ENCODE measurements at places on chromosomes 6 and 20.

GRCh38 chr20:6664574-6664973 is 102.9 kb upstream of the BMP2 start:
- DNase-seq, result no peak

GRCh38 chr6:32589596-32590449 is at the start of gene HLA-DRB1:
HLA-DRB1 (minus strand) TSS chr6:32589848; CDS start chr6:32589742, 106 bp downstream.
- DNase-seq, result peak; percentile 77

DNA sequence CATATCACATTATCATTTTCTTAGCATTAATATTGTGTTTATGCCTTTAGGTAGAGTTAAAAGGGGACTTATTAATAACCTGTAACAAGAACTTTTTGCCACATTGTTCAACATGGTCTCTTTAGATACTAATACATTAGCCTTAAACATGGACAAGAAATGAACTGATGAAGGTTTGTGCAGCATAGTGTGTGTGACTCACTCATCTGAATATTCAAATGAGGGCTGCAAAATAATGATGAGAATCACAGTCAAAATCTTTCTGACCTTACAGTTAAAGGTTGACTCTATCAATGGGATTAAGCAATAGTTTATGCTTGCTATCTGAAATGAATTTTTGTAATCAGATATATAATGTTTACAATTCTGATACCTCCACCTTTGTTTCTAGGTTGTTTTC is 1189.3 kb upstream of the CITED2 start:
- no peak for DNase-seq

DNA sequence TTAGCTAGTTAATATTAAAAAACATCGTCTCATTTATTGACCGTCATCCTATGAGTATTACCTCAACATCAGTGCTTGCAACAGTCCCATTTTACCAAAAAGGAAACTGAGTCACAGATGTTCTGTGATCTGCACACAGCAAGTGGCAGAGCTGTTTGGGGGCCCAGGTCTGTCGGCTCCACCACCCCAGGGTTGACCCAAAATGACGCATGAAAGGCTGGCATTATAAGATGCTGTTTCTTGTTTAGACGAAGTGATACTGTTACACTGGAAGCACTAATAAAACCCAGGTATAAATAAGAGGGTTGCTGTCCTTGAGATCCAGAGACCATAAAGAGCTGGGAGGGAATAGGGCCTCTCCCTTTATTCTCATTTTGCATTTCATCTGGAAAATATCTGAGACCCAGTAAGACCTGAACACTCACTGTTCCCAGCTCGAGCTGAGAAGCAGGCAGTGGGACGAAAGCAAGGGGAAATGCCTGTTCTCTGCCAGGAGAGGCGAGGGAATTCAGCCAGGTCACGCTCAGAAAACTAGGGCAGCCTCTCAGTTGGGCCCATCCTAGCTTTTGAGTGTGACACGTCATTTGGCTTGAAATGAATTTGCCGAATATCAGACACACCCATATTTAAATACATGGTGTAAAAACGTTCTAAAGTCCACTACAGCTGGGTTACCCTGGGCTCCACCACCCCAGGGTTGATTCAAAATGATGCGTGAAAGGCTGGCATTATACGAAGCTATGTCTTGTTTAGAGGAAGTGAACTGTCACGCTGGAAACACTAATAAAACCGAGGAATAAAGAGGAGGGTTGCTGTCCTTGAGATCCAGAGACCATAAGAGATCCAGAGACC is 1.4 kb upstream of the MICAL1 start:
- no peak for DNase-seq

- no peak for DNase-seq
Measured at GRCh38 chr6:101486124-101486523, 92.6 kb downstream of the GRIK2 start.

DNA sequence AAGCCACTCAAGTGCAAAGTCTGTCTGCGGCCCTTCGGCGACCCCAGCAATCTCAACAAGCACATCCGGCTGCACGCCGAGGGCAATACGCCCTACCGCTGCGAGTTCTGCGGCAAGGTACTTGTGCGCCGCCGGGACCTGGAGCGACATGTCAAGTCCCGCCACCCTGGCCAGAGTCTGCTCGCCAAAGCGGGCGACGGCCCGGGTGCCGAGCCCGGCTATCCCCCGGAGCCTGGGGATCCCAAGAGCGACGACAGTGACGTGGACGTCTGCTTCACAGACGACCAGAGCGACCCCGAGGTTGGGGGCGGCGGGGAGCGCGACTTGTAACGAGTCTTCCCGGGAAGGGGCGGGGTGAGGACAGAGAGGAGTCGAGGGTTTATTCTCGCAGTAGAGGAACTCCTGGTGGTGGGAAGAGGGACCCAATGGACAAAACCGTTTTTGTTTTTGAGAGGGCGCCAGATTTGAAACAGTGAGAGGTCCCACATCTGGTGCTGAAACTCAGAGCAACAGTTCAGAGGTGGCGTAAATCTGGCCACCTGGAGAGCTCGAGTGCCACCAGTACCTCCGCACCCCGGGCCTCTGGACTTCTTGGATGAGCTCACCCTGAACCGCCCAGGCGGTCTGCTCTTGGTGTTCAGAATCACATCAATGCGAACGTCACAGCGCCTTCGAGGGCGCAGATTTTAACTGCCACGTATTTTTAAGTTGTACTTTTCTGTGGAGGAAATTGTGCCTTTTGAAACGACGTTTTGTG is 8.0 kb downstream of the PRDM13 start:
- peak; percentile 59 for DNase-seq

GRCh38 chr6:53728570-53729194 is 63.1 kb upstream of the KLHL31 start:
- DNase-seq, result no peak

DNA sequence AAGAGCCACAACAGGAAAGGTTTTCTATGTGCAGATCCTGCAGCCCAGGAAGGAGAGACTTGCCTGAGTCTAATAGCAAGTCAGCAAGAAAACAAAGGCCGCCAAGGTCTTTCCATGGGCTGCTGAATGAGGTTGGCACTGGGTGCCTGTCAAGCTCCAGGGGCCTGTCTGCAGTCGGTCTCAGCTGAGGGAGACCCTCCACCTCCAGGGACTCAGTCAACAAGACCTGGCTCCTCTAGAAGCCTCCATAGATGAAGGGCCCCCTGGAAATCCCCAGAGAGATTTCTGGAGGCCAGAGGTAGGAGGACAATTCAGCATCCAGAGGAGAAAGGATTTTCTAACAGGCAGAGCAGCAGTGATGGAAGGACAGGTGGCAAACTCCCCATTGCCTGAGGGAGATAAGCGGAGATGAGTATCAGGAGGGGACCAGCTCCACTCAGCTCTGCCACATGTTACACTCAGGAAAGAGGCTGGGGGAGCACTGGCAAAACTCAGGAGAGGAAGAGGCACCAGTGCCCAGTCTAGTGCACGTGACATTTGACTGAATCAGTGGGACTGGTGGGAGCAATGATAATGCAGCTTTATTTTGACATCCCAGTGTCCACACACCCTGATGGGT is 33.5 kb upstream of the FKBP1A start:
- no peak for DNase-seq

- no peak for DNase-seq
Measured at GRCh38 chr20:59010995-59011873, 4.2 kb upstream of the CTSZ start.

GRCh38 chr6:53830366-53830765 is 35.6 kb downstream of the LRRC1 start:
- no peak for DNase-seq

GRCh38 chr20:934186-934840 is 18.2 kb upstream of the ANGPT4 start:
- DNase-seq, result no peak

GRCh38 chr6:95687839-95688238 is 110.5 kb downstream of the MANEA start:
- DNase-seq, result no peak

DNA sequence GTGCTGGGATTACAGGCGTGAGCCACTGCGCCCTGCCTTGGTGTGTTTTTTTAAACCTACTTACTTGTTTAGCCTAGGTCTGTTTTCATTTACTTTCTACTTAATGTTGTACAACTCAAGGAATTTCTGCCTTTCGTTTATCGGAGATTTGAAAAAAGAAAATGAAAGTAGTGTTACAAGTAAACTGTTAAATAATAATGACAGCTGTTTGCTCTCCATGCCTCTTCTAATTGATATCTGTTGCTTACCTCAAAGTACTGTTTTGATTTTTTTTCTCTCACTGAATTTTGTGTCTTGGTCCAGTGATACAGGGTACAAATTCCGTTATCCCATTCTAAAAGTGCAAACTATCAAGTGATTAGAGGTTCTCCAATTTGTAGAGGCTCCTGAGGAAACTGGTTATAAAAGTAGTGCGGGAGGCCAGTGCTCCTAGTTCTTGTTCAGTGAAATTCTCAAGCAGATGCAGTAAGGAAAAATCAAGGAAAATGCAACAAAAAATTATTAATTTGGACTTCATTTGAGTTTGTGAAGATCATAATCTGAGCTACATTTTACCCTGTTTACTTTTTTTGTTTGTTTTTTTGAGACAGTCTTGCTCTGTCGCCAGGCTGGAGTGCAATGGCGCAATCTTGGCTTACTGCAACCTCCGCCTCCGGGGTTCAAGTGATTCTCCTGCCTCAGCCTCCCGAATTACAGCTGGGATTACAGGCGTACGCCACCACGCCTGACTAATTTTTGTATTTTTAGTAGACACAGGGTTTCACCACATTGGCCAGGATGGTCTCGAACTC is 2.2 kb downstream of the UBR2 start:
- peak; percentile 45 for DNase-seq

DNA sequence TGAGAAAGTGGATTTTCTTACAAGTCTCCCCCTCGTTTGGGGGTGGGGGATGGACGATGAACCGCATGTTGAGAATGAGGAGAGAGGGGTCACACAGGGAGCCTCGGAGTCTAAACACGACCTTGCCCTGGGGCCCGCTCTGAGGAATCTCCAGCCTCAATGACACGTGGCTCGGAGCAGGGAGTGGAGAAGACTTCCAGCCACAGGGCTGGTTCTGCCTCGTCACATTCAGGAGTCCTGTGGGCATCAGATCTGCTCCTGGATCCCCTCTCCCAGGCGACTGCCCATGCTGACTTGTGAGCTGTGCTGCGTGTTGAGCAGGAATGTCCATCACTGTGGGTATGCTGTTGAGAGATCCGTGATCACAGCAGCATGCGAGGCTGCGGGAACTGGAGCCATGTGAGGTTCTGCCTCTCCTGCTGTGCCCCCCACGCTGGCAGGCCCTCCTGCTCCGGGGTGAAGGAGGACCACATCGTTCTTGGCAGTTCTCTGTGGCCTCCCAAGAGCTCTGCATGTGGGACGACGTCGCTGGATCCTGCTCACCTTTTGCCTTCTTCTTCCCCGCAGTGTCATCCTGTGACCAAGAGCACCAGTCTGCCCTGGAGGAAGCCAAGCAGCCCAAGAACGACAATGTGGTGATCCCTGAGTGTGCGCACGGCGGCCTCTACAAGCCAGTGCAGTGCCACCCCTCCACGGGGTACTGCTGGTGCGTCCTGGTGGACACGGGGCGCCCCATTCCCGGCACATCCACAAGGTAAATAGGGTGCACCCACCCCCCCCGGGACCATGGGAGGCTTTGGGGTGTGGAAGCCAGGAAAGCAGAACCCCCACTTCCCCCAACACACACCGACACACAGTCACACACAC is 157.5 kb downstream of the SMOC2 start:
- DNase-seq, result no peak

DNA sequence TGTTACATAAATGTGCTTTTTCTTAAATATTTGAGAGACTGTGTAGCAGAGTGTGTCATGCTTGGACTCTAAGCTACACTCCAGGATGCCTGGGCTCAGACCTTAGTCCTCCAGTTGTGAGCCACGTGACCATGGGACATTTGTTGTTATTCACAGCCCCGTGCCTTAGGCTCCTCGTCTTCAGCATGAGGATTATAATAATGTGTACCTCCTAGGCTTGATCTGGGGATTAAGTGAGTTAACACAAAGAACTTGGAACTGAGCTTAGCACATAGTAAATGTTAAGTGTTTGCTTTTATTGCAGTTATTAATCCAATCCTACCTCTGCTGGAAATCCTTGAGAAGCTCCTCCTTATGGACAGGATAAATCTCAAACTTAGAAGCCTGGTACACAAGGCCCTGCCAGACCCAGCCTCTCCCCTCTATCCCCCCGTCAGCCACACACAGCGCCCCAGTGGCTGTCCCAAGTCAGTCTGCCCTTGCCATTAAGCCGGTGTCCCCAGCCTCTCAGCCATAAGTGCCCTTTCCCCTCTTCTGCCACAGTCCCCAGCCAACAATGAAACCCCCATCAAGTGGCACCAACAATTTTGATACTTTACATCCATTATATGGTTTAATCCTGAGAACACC is 177.5 kb downstream of the TMEM242 start:
- no peak for DNase-seq

GRCh38 chr6:11389977-11390376 is 147.6 kb upstream of the TMEM170B start:
- no peak for DNase-seq

- no peak for DNase-seq
Measured at GRCh38 chr6:149254253-149254652, 63.3 kb upstream of the TAB2 start.

GRCh38 chr6:158591134-158591809 is 31.4 kb downstream of the TMEM181 start:
- no peak for DNase-seq

DNA sequence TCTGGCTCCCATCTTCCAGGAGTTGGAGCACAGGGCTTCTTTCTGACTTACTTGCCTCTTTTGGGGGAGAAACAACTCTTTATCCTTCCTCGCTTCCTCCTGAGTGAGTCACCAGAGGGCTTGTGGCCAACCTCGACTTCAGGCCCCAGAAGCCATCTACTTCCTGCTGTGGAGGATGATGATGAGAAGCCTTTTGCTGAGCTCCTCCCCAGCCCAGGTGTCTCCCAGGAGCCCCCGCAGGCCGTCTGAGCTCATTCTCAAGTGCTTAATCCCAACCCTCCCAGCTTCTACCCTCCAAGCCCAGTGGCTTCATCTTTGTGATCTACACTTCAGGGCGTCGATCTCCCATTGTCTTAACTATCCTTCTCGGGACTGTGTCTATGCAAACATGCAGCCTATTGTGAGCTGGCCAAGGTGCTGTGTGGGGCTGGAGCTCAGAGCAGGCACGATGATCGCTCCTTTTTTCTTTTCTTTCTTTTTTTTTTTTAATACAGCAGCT is 27.9 kb downstream of the SDCBP2 start:
- DNase-seq, result no peak

DNA sequence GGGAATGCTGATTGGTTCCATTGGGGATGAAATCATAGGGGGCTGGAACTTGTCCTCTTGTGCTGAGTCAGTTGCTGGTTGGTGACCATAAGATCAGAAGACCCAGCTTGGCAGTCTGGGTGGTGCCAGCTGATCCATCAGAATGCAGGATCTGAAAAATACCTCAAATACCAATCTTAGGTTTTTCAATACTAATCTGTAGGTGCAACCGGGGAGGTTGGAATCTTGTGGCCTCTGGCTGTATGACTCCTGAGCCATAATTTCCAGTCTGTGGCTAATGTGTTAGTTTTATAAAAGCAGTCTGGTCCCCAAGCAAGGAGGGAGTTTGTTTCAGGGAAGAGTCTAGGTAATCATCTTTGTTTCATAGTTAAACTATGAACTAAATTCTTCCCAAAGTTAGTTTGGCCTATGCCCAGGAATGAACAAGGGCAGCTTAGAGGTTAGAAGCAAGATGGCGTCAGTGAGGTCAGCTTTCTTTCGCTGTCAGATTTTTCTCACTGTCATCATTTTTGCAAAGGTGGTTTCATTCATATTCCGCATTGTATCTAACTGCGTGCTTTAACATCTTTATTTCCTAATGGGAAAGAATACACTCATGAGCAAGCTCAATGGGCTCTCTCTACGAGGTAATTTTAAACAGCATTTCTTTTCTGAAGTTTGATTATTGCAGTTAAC is 2.0 kb downstream of the ARMH2 start:
- no peak for DNase-seq

GRCh38 chr6:93259332-93259731 is 160.0 kb downstream of the EPHA7 start:
- no peak for DNase-seq

- DNase-seq, result no peak
Measured at GRCh38 chr6:169085466-169085865, 168.2 kb downstream of the THBS2 start.

All from GM06990 (cell line).